Skin of body (tissue), 3 donors: ENCODE measurements at places on chromosomes 2 and 18. TPM values are rescaled to one million over a fixed set of nuclear protein-coding genes. Genes with fewer than 3 reads are reported as not detected.
A peak's percentile ranks its signal among the peaks of the same experiment; 100 is the strongest.

The KCNJ13 gene
- total RNA-seq: 0.79 TPM

The TUBA4B gene
- not detected for total RNA-seq

The CHST9 gene
- total RNA-seq: 0.39 TPM

The CXCR1 gene
- total RNA-seq: 2.1 TPM

The CD8B2 gene
- total RNA-seq: 0.10 TPM

The DSEL gene
- total RNA-seq: 21.0 TPM

GRCh38 chr2:69141061-69141460, 128.1 kb downstream of the ANTXR1 start:
- DNase-seq: no peak

- no peak for DNase-seq
These were observed 491.2 kb downstream of the SUCLG1 start for GRCh38 chr2:83967854-83968253.

- DNase-seq: peak; percentile 89
These were observed 182.0 kb downstream of the TCF4 start for GRCh38 chr18:55405893-55406406.

DNA sequence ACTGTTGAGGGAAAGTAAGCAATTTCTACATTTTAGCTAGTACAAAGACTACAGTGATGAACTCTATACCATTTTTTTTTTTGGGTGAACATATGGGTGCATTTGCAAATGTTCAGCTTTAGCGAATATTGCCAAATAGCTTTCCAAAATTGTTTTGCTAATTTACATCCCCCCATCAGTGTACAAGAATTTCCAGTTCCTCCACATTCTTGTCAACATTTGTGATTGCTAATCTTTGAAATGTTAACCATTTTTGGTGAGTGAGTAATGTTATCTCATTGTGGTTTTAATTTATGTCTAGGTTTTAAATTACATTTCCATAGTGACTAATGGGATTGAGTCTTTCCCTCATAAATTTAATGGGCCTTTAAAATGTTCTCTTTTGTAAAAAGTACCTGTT, 16.4 kb upstream of the CNRIP1 start:
- DNase-seq: no peak

GRCh38 chr2:60440079-60440766, 113.2 kb downstream of the BCL11A start:
- DNase-seq: no peak

GRCh38 chr2:13819896-13820295, 812.6 kb upstream of the LRATD1 start:
- no peak for DNase-seq

DNA sequence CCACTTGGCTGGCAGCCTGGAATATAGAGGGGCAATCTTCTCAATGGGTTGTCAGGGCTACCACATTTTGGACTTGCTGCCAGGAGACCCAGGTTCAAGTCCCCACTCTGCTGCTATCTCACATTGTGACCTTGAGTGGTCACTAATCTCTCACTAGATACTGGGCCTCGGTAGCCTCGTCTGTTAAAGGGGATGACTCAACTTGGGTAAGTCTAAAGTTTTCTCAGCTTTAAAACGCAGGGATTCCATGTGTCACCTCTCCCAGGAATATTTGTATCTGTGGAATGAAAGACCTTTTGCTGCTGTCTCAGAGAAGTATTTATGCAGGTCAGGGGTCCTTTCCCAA, 86.3 kb downstream of the SEMA4F start:
- no peak for DNase-seq

- no peak for DNase-seq
These were observed 35.4 kb upstream of the STK17B start for GRCh38 chr2:196206804-196207203.

DNA sequence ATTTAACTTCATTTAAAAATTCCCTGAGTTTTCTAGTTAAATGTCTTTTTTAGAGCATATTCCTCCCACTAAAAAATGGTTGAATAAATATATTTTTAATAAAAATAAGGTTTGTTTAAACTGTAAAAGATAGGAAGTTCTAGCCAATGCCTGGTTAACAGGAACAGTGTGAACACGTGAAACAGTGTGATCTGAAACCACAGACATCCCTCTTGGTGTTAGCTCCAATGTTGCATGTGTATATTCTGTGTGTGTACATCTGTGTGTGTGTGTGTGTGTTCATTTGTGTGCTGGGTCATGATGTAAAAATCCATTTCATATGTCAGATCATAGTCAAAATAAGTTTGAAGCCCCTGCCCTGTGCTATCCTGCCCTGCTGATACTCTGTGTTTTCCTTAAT, 6.1 kb upstream of the SOX11 start:
- DNase-seq: no peak

DNA sequence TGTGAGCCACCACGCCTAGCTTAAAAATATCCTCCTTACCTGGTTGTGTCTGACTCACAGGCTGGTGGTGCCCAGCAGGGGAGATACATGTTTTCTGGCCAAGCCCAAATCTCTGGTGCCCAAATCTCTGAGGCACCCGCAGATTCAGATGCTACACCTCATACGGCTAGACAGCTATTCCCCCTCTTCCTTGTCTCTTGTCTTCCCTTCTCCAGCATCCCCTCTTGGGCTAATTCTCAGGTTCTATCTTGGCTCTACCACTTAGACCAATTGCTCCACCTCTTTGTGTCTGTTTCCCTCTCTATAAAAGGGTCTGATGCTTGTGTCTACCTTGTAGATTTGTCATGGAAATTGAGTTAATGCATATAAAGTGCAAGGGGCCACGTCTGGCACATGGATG, 13.4 kb downstream of the LAMA3 start:
- no peak for DNase-seq

DNA sequence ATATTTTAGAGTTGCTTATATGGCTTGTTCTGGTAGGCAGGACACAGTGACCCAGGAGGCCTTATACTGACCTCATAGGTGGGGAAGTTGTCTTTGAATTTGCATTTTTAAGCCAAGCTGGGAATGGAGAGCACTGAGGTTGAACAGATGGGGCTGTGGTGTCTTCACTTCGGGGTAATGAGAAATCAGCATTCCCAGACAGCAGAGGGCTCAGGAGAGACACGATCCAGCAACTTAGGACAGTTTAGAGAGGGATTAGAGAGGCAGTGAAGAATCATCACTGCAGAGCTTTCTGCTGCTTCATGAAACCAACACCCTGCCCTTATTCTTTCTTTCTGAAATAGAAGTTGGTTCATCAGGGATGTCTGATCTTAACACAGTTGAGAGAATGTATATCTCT, 202.4 kb downstream of the TDRD15 start:
- no peak for DNase-seq

- DNase-seq: peak; percentile 20
These were observed 33.6 kb downstream of the GLI2 start for GRCh38 chr2:120769076-120769786.

DNA sequence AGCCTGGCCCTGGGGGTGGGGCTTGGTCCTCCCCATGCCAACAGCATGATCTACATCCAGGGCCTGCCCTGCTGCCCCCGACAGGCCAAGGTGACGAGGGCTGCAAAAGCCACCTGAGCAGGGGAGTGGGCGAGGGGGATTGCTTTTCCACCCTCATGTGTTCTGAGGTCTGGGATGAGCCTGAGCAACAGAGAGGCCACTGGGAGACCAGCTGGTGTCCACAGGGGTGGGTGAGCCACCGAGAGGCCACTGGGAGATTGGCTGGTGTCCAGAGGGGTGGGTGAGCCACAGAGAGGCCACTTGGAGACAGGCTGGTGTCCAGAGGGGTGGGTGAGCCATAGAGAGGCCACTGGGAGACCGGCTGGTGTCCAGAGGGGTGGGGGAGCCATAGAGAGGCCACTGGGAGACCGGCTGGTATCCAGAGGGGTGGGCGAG, 147.4 kb upstream of the GPC1 start:
- DNase-seq: no peak

GRCh38 chr18:24974431-24974830, 377.5 kb downstream of the ZNF521 start:
- DNase-seq: peak; percentile 26

- no peak for DNase-seq
These were observed 77.1 kb downstream of the SUMO1 start for GRCh38 chr2:202161151-202161835.
